Left renal pelvis (tissue), 4 donors: ENCODE measurements at places on chromosomes 2 and 18.

GRCh38 chr2:55771612-55772011, 78.0 kb upstream of the PNPT1 start:
- peak; percentile 14 for DNase-seq

GRCh38 chr2:211957799-211958198, 580.8 kb downstream of the ERBB4 start:
- DNase-seq, result no peak

GRCh38 chr18:44917216-44918141, 236.8 kb downstream of the SETBP1 start:
- no peak for DNase-seq

DNA sequence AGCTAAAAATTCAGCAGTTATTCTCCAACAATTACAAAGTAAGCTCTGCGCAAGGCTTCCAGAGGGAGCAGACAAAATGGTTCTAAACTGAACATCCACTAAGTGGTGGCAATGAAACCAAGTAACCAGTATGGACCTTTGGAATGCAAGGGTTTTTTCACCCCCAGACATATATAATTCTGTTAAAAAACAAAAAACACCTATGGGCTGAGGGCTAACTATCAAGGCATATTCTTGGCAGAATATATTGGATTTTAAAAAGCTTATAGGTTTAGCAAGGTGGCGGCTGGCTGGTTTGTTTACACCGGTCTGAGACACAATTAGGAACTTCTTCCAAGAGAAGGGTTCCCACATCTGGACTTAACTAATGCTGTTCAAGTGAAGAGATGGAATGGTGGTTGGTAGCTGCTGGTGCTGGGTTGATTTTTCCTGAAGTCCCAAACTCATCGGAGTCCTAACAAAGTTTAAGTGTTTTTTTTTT, 2.8 kb downstream of the ZFP36L2 start:
- DNase-seq, result no peak
